Fibroblast of skin of left quadriceps (primary cell): ENCODE measurements at places on chromosomes 4 and X.

DNA sequence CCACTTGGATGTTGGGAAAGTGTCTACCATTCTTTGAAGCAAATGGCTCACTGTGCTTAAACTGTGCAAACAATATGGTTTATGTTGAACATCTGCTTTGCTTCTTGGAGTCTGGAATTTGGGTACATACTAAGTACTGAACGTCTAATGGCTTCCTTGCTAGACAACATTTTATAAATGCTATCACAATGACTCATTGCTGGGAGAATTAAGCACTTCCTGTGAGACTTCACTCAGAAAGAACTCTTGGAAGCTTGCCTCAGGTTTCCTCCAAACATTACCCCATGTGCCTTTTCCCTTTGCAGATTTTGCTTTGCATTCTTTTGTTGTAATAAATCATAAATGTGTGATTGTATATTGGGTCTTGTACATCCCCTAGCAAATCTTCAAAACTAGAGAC is 139.7 kb downstream of the PACRGL start:
- DNase-seq = peak; percentile 90

GRCh38 chr4:150358691-150359090 is 223.3 kb upstream of the MAB21L2 start:
- no peak for DNase-seq

GRCh38 chr4:179803857-179804256 is 2361.6 kb upstream of the AGA start:
- no peak for DNase-seq

DNA sequence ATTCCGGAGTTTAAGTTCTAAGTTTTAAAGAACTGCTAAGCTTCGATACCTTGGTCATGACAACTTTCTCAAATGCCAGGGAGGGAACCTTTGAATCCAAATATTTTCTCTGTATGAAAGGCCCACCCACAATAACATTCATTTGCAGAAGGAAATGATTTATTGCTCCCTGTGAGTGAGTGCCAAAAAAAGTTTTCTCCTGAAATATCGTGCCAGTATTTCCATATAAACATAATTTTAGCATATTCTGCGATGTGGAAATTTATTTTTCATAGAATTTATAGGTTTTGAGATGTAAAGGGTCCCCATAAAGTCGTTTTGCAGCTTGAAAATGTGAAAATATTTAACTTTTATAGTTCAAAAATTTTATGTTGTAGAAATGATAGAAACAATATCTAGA is 53.9 kb downstream of the BMPR1B start:
- DNase-seq = no peak

- peak; percentile 10 for DNase-seq
Measured at GRCh38 chr4:85028910-85029309, 62.4 kb upstream of the WDFY3 start.

DNA sequence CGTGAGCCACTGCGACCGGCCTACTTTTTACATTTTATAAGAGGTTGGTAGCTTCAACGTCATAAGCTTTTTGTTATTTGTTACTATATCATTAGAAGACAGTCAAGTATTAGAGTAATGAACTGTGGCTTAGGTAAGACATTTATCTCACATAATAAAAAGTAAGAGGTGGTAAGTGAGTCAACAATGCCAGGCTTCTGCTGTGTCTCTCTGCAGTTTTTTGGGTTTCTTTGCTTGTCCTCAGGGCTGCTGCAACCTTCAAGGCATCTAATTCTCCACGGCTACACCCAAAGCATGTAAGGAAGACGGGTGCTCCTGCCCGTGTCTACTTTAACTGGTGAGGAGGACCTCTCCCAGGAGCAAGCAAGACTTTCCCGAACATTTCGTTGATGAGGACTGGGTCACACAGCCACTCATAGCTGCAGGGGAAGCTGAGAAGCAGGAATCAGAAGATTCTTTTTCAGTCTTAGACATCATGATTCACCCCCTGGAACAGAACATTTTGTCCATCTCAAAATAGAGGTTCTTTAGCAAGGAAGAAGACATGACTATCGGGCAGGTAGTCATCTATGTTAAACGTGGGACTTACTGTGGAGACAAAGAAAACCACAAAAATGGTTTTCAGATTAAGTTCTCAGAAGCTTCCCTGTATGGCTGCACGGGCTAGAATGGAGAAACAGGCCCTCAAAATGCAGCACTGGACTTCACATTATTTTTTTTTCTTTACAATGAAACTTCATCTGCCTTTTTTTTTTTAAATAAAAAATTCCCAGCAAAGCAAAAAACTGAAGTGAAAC is 13.0 kb upstream of the RHOH start:
- no peak for DNase-seq

- no peak for DNase-seq
Measured at GRCh38 chrX:11197671-11198070, 86.5 kb downstream of the HCCS start.

GRCh38 chr4:7620086-7620813 is 185.5 kb upstream of the PSAPL1 start:
- no peak for DNase-seq

DNA sequence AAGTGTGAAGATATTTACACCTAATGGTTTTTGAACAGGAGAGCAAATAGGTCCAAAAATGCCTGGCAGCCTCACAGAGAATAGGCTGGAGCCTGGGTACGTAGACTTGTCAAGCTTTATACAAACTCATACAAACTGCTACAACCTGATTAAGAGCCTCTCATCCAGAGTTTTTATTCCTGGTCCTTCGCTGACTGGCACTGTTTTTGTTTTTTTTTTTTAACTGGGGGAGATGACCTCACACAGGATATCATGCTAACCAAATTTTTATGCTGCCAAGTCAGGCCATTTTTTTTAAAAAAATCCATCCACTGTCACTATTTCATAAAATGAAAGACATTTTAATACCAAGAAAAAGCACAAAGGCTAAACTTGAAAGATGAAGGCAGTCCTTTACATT is 1.9 kb downstream of the FAM114A1 start:
- DNase-seq = no peak

GRCh38 chr4:155079871-155080270 is 128.6 kb upstream of the NPY2R start:
- DNase-seq = no peak

GRCh38 chr4:124591637-124592036 is 120.9 kb downstream of the ANKRD50 start:
- DNase-seq = no peak

DNA sequence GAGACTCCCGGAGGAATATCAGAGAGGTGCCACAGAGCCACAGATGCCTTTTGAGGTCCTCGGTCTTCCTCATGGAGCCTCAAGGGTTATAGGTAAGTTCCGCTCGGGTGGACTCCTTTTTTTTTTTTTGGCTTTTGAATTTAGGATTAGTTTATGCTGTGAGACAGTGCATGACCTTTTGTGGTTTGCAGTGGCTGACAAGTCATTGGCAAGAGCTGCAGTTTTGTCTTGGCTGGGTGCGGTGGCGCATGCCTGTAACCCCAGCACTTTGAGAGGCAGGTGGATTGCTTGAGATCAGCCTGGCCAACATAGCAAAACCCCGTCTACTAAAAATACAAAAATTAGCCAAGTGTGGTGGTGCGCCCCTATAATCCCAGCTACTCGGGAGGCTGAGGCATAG is 4.5 kb upstream of the GRSF1 start:
- DNase-seq = no peak

GRCh38 chrX:82412858-82413257 is 1095.2 kb upstream of the POU3F4 start:
- no peak for DNase-seq

- no peak for DNase-seq
Measured at GRCh38 chrX:32597777-32598176, 613.6 kb downstream of the DMD start.

GRCh38 chrX:134452596-134452995 is 7.4 kb upstream of the HPRT1 start:
- no peak for DNase-seq

DNA sequence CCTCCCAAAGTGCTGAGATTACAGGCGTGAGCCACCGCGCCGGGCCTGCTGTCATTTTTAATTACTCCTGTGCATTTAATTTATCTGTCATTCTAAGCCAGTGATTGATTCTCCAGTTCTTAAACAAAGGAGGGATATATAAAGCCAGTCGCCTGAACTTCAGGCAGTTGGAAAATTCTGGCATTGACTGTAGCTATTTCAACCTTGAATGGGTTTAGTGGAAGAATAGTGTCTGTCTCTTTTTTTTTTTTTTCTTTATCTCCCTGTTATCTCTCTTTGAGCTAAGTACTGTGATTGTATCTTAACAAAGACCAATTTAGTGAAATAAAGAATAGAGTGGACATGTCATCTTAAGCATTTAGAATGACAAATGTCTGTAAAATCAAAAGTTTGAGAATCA is 11.0 kb downstream of the NEIL3 start:
- DNase-seq = no peak

DNA sequence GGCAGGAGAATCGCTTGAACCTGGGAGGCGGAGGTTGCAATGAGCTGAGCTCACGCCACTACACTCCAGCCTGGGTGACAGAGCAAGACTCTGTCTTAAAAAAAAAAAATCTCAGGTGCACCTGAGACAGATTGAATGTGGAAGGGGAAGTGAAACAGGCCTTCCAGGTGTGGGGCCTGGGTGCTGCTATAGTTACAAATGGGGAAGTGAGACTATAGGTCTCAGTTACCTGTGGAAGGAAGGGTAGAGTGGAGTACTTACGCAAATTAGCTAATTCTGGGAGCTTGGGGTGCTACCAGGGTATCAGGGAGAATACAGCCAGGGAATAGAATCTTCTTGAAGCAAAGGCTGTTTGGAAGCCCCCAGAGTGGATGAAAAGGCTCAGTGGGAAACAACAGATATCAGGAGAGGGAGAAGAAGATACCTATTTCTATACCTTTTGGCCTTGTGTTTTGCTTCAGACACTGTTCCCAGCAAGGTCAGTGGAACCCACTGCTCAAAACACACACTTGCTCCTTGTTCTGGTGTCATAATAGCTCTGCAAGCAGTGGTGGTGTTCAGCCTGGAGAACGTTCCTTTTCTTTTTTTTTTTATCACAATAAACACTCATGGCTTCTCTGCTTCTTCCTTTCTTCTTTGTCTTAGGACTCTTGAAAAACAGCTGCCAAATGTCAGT is 7.0 kb downstream of the CD38 start:
- DNase-seq = no peak

DNA sequence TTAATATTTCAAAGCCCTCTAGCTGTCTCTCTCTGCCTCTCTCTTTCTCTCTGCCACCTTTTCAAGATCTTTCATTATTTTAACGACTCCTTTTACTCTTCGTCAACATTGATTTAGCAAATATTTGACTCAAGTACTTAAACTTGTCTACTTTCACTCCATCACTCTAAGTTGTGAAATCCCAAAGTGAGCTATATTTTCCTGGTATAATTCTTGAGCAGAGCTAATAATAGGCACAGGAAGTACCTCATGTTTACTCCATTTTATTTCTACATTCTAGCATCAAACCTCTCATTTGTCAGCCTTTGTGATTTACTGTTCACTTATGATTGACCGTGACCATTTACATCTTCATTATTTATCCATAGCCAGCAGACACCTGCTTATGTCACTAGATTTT is 482.5 kb downstream of the RPA4 start:
- DNase-seq = no peak

- DNase-seq = no peak
Measured at GRCh38 chr4:689723-690122, 772 bp upstream of the SLC49A3 start.

DNA sequence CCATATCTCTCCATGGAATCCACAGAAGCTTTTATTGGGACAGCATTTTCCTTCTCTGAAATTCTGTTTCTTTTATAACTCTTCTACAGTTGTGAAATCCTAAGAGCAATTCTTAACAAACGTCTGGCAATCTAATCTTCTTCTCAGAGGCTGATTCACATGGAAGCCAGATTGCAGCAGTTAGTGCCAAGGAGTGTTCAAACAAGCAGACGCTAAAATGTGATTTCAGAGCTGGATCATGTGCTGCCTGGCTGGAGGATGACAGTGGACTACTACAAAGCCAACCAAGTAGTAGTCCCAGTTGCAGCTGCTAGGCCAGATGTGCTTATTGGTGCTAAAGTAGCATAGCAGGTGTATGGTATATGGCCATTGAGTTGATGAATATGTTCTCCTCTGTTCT is 27.7 kb upstream of the GLRB start:
- DNase-seq = peak; percentile 52

- no peak for DNase-seq
Measured at GRCh38 chr4:70992391-70992881, 1.0 kb upstream of the DCK start.

- DNase-seq = no peak
Measured at GRCh38 chrX:110331444-110332030, 13.7 kb upstream of the AMMECR1 start.

DNA sequence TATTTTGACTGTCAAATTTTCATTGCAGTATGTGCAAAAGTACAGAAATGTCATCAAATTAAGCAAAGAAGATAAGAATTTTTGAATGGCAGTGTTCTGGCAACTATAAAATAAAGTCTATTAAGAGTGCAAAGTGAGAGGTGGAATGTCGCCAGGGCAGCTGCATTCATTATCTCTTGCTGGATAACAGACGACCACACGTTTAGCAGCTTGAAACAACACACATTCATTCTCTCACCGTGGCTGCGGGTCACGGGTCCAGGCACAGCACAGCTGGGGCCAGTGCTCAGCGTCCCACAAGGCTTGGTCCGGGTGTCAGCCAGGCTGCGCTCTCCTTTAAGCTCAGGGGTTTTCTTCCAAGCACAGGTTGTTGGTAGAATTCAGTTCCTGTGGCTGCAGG is 113.9 kb downstream of the GPR143 start:
- no peak for DNase-seq

- DNase-seq = no peak
Measured at GRCh38 chr4:120158046-120158445, 91.4 kb upstream of the MAD2L1 start.

GRCh38 chr4:26032630-26033317 is 118.8 kb downstream of the SMIM20 start:
- DNase-seq = peak; percentile 65

DNA sequence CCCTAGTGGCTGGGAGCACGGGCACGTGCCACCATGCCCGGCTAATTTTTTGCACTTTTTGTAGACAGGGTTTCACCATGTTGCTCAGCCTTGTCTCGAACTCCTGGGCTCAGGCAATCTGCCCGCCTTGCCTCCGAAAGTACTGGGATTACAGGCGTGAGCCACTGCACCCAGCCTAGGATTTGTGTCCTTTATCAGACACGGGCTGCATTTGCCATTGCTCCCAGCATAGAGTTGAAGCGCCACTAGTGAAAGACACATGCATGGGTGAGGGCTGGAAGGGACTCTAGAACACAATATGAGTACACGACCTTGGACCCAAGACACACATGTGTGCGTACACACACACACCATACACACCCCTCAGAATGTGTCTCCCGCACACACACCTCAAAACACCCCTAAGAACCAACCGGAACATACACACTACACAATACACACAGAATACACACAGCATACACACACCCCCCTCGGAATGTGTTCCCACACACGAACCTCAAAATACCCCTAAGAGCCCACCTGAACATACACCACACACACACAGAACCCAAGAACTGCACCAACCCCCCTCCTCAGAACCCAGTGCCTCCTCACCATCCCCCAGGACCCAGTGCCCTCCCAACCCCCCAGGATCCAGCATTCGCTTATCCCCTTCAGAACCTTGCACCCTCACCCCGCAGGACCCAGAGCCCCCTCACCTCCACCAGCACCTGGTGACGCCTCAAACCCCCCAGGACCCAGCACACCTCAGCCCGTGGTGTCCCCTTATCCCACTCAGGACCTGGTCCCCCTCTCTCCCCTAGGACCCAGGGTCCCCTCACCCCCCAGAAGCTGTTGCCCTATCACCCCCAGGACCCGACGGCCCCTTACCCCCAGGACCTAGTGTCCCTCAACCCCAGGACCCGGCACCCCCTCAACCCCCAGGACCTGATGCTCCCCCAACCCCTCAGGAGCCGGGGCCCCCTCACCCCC is 1.0 kb downstream of the TNIP2 start:
- no peak for DNase-seq

GRCh38 chr4:137532869-137533236 is 559 bp upstream of the PCDH18 start:
- DNase-seq = no peak
